ENCODE measurements at places on chromosomes 12 and 14.

GRCh38 chr12:6532927-6533652 lies 1.2 kb upstream of the GAPDH start:
- DNase-seq = no peak

DNA sequence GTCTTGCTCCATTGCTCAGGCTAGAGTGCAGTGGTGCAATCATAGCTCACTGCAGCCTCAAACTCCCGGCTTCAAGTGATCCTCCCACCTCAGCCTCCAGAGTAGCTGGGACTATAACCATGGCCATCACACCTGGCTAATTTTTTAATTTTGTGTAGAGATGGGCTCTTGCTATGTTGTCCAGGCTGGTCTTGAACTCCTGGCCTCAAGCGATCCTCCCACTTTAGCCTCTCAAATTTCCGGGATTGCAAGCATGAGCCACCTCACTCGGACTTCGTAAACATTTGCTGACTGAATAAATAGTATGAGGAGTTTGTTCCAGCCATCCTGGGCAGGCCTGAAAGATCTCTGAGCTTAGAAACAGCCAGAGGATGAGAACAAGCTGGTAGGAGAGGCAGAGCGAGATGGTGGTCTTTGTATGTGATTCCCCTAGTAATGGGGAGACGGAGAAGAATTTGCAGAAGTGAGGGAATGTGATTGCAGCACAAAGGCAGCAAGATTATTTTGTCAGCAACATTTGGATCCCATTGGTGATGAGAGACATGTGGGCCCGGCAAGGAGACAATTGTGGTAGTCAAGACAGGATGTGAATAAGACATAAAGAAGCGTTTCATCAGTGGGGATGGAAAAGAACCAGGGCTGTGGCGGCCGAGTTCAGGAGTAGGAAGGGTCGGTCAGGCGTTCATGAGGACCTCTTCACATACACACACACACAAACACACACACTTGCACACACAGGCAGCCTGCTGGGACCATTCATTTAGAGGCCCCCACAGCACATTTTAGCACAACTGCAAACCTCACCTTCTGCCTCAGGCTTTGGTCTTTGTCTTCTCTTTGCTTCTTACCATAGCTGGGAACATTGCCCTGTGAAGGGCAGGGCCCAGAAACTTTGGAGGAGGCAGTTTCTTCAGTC lies 155.5 kb downstream of the ZFP36L1 start:
- DNase-seq = no peak

DNA sequence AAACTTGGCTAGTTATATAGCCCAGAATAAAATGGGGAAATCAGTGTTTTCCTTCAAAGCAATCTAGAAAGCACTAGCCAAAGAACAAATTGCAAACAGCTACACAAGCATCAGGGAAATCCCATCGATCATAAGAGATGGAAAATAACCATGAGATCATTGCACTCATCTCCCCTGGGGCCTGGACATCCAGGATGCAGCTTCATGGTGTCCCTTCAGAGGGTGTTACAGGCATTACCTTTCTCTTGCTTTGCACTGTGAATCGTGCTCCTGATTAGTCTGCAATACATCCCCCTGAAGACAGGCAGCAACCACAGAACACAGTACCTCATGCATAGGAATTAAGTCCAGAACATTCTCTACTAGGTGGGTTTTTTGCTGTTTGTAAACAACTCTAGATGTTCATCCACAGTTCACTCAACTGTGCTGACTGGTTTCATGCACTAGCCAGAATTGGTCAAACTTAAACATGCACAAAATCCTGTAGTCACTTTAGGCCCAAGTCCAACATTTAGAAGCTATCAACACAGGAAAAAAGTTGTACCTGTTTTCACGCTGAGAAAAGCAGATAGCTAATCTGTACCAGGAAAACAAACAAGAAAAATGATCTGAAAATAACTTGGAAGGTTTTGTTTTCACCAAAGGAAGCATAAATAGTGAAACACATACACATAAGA lies 120.1 kb downstream of the ZFP36L1 start:
- no peak for DNase-seq

DNA sequence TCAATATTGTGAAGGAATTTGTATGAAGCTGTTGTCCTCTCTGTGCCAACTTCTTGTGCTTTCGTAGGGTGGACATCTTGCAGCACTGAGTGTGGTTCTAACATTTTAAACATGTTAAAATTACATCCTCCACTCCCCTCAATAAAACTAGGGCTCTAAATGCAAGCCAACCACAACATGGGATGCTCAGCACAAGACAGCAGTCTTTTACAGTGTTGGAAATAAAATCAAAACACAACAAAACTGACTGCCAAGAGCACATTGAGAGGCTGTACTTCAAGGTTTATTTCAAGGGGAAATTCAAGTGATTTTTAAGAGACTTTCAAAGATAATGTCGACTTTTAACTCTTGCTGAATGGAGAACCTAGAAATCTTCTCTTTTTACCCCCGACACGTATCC lies 396.9 kb downstream of the TMTC2 start:
- DNase-seq = no peak

GRCh38 chr14:35122696-35123387 lies 490 bp downstream of the PRORP start:
- DNase-seq = no peak

DNA sequence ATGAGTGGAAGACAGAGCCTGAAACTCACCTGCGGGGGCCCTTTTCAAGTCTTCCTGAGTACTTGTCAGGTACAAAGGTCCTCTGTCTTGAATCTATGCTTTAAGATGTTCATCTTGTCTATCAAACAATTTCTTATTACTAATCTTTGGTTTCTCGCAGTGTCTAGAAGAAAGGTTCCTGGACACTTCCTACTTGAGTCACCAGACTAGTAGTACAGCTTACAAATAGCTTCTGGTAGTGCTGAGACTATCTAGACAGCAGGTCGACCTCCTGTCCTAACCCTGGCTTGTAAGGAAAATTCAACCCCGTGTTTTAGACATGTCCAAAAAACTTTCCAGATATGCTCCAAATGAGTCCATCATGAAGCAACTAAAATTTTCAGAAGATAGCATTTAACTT lies 11.2 kb upstream of the ARID2 start:
- DNase-seq = no peak

DNA sequence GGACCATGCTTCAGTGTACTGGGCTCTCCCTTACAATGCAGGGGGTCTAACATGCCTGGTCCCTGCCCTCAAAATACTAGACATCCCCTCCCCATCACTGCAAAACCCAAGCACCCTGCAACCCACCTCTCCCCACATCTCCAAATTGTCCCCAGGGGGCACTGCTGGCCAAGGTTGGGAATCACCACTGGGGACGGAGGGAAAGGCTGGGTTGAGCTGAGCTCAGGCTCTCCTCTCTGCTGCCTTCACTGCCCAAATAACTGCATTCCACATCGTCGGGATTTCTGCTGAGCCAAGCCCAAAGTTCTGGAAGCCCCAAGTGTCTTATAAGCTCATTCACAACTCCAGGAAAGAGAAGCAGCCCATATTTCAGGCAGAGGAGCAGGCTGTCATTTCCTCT lies 69.6 kb downstream of the NT5DC3 start:
- DNase-seq = no peak

- DNase-seq = no peak
Measured at GRCh38 chr14:52876806-52877205, 74.0 kb downstream of the FERMT2 start.

DNA sequence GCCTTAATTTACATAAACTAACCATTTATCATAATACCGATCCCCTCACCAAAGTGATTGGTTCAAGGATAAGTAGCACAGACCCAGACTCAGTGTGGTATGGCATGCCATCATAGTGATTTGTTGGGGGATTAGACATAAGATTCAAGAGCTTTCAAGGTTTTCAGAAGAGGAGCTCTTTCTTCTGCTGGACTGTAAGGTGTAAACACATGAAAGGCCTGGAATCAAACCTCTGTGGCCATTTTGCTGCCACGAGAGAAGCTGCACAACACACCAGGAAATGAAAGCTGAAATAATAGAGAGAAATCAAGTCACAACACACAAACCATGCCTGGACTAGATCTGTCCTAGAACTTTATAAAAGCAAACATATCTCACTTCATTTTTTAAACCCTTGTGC lies 30.8 kb downstream of the BTG1 start:
- no peak for DNase-seq

GRCh38 chr12:97324471-97324870 lies 138.1 kb upstream of the RMST start:
- DNase-seq = no peak

GRCh38 chr12:113232089-113232839 lies 11.0 kb downstream of the TPCN1 start:
- no peak for DNase-seq

GRCh38 chr14:22046063-22046462 lies 372.4 kb upstream of the OR4E1 start:
- no peak for DNase-seq

DNA sequence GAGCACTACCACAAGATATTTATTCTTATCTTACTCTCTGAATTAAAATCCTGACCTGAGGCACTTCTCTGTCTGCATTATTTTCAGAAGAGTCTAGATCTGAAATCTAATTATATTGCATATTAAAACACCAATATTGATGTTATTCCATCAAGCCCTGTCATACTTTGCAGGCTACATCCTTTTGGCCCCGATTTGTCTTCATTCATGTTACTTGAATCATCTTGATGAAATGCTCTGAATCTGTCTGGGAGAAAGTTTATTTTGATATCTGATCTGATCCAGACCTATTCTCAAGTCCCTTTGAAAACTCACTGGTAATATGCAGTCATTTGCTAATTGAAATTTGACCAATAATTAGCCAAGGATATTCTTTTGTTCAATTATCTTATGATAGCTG lies 79.9 kb downstream of the BBS10 start:
- no peak for DNase-seq

GRCh38 chr12:103679421-103680170 lies 92.5 kb downstream of the STAB2 start:
- no peak for DNase-seq

- DNase-seq = no peak
Measured at GRCh38 chr12:10941369-10941768, 2.3 kb upstream of the TAS2R14 start.

- no peak for DNase-seq
Measured at GRCh38 chr14:67653651-67654280, 20.7 kb downstream of the VTI1B start.

DNA sequence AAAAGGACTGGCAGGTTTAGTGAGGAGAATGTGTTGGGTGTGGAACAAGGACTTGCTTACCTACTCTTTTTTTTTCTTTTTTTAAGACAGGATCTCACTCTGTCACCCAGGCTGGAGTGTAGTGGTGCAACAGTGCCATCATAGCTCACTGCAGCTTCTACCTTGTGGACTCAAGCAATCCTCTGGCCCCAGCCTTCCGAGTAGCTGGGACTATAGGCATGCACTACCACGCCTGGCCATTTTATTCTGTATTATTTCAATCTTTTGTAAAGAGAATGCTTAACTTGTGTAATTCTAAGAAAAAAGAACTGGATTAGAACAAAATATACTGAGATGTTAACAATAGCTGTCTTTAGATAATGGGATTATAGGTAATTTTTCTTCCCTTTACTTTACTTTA lies 1.9 kb upstream of the VRTN start:
- no peak for DNase-seq

DNA sequence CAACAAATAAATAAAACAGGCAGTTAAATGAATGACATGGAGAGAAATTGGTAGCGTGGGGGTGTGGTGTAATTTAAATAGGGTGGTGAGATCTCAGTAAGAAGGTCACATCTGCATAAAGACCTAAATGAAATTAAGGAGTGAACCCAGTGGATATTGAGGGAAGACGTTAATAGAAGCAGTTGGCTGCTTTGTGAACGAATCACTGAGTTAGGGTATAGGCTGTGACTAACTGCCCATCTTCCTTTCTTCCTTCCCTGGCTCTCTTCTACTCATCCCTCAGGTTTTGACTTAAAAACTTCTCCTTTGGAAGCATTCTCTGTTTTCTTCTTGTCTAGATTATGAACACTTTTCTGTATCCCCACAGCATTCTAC lies 64.7 kb downstream of the BTG1 start:
- DNase-seq = no peak

- no peak for DNase-seq
Measured at GRCh38 chr12:19243551-19243950, 114.0 kb downstream of the PLEKHA5 start.

- DNase-seq = no peak
Measured at GRCh38 chr14:33126433-33126832, 187.8 kb downstream of the NPAS3 start.

GRCh38 chr14:88516861-88517357 lies 37.9 kb downstream of the PTPN21 start:
- no peak for DNase-seq

DNA sequence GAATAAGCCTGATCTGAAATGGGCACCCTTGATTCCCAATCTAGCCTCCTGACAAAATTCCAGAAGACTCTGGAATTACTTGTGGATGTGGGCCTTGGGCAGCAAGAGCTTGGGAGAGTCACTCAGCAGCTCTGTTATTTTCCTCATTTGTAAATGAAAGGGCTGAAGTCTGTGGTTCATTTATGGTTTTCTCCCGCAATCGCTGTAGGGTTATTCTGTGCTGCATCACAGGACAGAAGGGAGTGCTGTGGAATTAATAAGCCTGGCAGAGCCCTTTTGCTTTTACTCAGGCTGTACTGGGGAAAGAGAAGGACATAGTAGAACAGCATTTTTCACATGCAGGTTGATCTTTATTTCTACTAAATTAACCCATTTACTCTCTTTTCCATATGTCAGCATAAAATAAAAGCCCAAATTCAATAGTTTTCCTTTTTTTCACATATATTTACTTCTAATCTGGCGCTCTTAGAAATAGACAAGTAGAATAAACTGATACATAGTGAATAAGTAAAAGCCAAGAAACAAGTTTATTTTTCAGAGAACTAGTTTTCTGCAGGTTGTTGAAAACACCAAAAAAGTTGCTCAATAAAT lies 49.2 kb downstream of the DUSP16 start:
- no peak for DNase-seq

- no peak for DNase-seq
Measured at GRCh38 chr12:77555074-77555473, 275.6 kb upstream of the NAV3 start.

GRCh38 chr12:109815757-109816617 lies 17.2 kb downstream of the TRPV4 start:
- DNase-seq = no peak

GRCh38 chr12:71476513-71476912 lies 36.9 kb downstream of the LGR5 start:
- no peak for DNase-seq

GRCh38 chr12:40105265-40105514 lies 691 bp downstream of the SLC2A13 start:
- no peak for DNase-seq

DNA sequence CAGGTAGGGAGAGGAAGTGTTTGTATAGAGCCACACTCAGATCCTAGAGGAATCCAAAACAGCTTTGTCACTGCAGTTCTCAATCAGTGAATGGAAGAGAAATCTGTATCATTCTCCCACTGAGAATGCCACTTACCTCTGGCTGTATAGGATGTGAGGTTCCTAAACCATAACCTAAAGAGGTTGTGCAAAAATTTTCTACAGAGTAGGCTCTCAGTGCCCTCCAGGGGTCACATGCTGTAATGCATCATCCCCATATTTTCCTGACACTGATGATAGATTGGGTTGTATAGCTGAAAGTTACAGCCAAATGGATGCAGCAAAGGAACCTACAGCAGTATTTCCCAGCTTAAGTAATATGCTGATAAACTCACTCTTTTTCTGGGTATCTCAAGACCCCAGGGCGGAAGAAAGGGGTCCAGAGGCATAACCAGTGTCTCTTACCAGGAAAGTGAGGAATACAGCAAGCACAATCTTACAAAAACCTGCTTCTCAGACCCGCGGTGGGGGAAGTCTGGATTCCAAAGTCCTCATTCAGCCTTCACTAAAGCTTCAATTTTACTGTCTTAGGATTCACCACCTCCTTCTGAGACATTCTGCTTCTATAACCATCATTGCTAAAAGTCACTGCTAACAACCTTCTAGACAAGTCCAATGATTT lies 3.8 kb downstream of the BCDIN3D start:
- no peak for DNase-seq

- no peak for DNase-seq
Measured at GRCh38 chr12:25152055-25152454, 42.9 kb downstream of the DNAI7 start.
